ENCODE measurements at places on chromosomes 12 and 14.

GRCh38 chr12:65958456-65958855 is 134.2 kb downstream of the HMGA2 start:
- DNase-seq = no peak

- no peak for DNase-seq
Observed at GRCh38 chr12:128365651-128366231, 98.8 kb downstream of the TMEM132C start.

DNA sequence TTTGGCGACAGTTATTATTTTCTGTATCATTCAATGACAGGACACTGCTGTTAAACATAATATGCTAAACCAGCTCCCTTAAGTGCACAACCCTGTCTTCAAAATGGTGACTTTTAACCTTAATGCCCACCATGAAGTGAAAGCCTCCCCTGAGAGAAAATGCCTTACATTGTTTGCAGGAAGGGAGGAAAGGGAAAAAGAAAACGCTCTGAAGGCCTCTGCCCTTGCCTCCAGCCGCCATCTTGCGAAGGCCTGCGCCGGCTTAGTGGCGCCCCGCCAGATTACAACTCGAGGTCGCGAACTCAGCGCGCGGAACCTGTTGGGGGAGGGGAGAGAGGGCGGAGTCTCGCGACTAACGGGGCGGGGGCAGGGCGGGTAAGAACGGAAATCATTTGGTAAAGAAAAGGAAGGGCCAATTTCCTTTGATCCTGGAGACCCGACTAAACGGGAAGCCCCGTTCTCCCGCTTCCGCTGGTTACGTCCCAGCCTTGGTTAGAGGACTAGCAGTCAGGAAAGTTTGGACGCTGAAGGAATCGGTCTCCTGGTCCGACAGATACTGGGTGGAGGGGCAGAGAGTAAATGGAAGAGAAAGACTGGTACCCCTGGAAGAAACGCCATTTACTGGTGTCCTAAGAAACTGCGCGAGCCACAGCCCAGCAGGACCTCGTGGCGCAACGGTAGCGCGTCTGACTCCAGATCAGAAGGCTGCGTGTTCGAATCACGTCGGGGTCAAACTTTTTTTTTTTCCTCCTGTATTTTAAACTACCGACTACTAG is 11.6 kb upstream of the TMPO start:
- peak; percentile 97 for DNase-seq

DNA sequence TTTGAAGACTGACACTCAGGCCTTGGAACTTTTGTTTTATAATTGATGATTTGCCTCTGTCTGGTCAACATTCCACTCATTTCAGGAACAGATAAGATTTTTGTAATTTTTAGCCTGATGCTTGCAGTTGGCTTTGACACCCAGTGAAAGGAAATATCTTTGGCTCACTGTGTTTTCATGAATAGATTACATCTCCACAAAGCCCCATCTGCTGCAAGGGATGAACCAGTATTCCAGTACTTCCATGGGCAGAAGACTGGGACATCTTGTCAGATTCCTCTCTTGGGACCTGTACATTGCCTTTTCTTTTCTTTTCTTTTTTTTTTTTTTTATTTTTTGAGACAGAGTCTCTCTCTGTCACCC is 28.4 kb downstream of the GSG1 start:
- DNase-seq = no peak

DNA sequence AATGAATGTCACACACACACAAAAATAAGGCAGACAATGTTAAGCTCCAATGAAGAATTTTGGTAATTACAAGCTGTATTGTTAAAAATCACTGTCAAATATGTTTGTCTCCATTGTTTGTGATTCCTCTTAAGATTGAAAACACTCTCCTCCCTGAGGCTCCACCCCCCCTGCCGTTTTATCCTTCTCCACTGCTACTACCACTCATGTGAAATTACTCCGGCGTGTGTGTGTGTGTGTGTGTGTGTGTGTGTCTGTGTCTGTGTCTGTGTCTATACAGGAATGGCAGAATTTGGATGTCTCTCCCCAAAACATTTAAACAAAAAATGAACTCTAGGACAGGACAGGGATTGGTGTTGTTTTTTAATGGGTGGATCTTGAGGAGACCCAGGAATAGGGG is 365.1 kb upstream of the DIO2 start:
- DNase-seq = no peak

GRCh38 chr12:538731-539539 is 79.2 kb downstream of the B4GALNT3 start:
- peak; percentile 38 for DNase-seq

Data from HFFc6 (cell line).